ENCODE measurements at places on chromosomes 16 and 17. TPM values are rescaled to one million over a fixed set of nuclear protein-coding genes. Genes with fewer than 3 reads are reported as not detected.

The CDC27 gene
- 58.1 TPM for total RNA-seq

The AOC2 gene
- total RNA-seq: 1.4 TPM

The SSTR5 gene
- not detected for total RNA-seq

The ASPHD1 gene
- 11.4 TPM for total RNA-seq

The PROCA1 gene
- total RNA-seq: 1.0 TPM

The MPP3 gene
- total RNA-seq: 3.6 TPM

The SPATA22 gene
- total RNA-seq: not detected

The SNN gene
- 10.2 TPM for total RNA-seq

The HS3ST4 gene
- total RNA-seq: not detected

The ELMO3 gene
- total RNA-seq: 0.06 TPM

The GAS2L2 gene
- total RNA-seq: 0.44 TPM

The CACNA1H gene
- 3.3 TPM for total RNA-seq

The PRR29 gene
- 0.49 TPM for total RNA-seq

The B9D1 gene
- 25.5 TPM for total RNA-seq
